ENCODE measurements at places on chromosomes 2 and 18. TPM values are rescaled to one million over a fixed set of nuclear protein-coding genes. Genes with fewer than 3 reads are reported as not detected.

The POTEI gene
- not detected for total RNA-seq

The GPR45 gene
- not detected for total RNA-seq

The GAREM2 gene
- total RNA-seq, result 0.11 TPM

The GKN2 gene
- total RNA-seq, result not detected

The REG1A gene
- not detected for total RNA-seq

- no peak for DNase-seq
- no peak overlapping the region for H3K27ac ChIP-seq
- H3K27me3 ChIP-seq, result no peaks in the 10 kb centered on the region
- no peaks in the 10 kb centered on the region for H3K4me1 ChIP-seq
- H3K4me3 ChIP-seq, result no peak overlapping the region
- no peaks in the 10 kb centered on the region for H3K36me3 ChIP-seq
Observed at GRCh38 chr2:43724728-43725526, 48.7 kb upstream of the C1GALT1C1L start.

DNA sequence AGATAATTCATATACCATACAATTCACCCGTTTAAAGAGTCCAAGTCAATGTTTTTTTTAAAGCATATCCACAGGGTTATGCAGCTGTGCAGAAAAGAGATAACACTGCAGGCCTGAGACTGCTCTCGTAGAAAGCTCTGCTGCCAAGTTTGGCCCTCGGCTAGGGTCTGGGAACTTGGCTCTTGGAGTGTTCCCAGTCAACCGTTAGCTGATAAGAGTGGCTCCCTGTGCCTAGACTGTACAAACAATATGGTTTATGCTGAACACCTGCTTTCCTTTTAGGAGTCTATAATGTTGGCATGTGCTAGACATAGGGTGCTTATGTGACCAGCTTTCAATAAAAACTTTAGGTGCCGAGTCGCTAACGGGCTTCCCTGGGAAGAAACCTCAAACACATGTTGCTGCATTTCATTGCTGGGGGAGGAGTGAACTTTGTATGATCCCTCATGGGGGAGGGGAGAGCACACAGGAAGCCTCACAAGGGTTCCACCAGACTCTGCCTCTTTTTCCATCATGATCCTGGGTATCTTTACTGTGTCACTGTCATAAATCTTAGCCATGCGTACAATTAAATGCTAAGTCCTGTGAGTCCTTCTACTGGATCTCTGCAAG is 34.7 kb downstream of the RFX8 start:
- no peak overlapping the region for H3K27ac ChIP-seq
- H3K4me3 ChIP-seq, result no peak overlapping the region
- no peak for DNase-seq
- no peaks in the 10 kb centered on the region for H3K36me3 ChIP-seq
- no peaks in the 10 kb centered on the region for H3K4me1 ChIP-seq

DNA sequence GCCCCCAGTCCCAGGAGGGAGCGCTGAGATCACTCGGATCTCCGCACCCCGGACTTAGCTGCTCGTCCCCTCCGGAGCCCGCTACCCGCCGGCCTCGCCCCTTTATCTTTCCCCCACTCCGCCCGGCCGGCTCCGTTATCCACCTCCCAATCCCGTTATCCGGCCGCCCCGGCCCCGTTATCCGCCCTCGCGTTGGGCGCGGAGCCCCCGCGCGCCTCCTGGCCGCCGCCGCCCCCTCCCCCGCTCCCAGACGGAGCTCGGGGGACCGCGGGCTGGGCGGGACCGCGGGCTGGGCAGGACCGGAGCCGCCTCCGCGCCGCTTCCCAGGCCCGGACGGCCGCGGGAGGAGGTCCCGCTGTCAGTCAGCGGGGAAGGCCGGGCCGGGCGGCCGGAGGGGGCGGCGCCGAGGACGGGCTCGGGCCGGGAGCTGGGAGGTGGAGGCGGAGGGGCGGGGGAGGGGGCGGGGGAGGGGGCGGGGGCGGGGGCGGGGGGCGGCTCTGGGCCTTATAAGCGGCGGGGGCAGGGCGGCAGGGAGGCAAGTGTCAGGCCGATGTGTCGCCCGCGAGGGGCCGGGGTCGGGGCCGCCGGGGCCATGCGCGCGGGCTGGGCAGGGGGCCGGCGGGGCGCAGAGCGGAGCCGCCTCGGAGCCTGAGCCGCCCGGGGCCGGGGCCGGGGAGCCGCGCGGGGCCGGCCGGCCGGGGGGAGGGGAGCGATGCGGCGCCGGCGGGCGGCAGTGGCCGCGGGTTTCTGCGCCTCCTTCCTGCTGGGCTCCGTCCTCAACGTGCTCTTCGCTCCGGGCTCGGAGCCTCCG is at the start of gene PKDCC:
Gene PKDCC (plus strand): TSS at position 534 of the 811 bp plus-strand sequence. CDS start 179 bp downstream, at position 713.
- H3K36me3 ChIP-seq, result no peaks in the 10 kb centered on the region
- peak within 1 kb of the TSS; percentile 80 for H3K4me3 ChIP-seq
- peak within 1 kb of the TSS; percentile 78 for H3K27ac ChIP-seq
- H3K4me1 ChIP-seq, result no peaks in the 10 kb centered on the region

GRCh38 chr2:96821113-96821675 is 5.1 kb downstream of the CNNM3 start:
- no peaks in the 10 kb centered on the region for H3K36me3 ChIP-seq
- H3K27ac ChIP-seq, result peak overlapping the region; percentile 59
- peaks cover 64% of the 10 kb centered on the region for H3K4me1 ChIP-seq
- peak overlapping the region; percentile 76 for H3K4me3 ChIP-seq
- no peak for DNase-seq

GRCh38 chr2:110837446-110838409 is 105.4 kb downstream of the ACOXL start:
- H3K27ac ChIP-seq, result no peak overlapping the region
- H3K36me3 ChIP-seq, result no peaks in the 10 kb centered on the region
- no peaks in the 10 kb centered on the region for H3K4me1 ChIP-seq
- no peak for DNase-seq

DNA sequence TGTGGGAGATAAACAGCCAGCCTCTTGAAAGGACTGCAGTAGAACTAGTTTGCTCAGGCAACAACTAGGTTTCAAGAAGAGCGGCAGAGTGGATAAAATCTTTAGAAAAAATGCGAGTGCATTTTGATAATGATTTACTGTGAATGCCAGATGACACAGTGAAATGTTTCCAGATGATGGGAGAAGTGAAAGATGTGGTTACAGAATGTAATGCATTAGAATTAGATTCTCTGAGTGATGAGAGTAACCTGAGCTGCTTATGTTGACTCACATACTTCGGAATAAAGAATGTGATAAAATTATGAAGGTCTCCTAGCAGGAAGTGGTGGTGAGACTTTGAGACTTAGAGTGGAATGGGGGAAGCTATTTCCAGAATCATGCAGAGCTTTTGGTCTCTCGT is 184.3 kb downstream of the GULP1 start:
- DNase-seq, result no peak
- H3K4me1 ChIP-seq, result no peaks in the 10 kb centered on the region
- no peaks in the 10 kb centered on the region for H3K27me3 ChIP-seq
- H3K4me3 ChIP-seq, result no peak overlapping the region
- no peak overlapping the region for H3K27ac ChIP-seq
- H3K36me3 ChIP-seq, result no peaks in the 10 kb centered on the region

DNA sequence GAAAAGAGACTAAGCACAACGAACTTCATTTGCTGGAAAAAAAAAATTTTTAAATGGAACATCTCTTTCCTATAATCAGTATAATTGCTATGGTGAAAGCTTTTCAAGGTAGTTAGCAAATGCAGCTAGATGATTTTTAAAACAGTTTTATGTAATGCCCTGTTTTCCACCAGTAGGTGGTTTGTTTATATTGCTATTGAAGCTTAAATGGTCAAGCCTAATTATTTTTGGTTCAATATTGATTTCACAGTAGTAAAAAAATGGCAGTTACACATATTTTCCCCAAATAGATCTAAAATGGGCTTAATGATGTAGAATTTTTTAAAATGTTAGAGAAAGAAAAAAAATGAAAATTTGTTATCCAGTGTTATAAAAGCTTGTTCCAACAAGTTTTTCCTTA is 70.2 kb downstream of the CDH19 start:
- H3K4me1 ChIP-seq, result no peaks in the 10 kb centered on the region
- H3K36me3 ChIP-seq, result no peaks in the 10 kb centered on the region
- DNase-seq, result no peak
- no peak overlapping the region for H3K27ac ChIP-seq
- no peak overlapping the region for H3K4me3 ChIP-seq
- no peaks in the 10 kb centered on the region for H3K27me3 ChIP-seq

All from right lobe of liver (tissue), 6 donors.